ENCODE measurements at places on chromosomes 5 and 9.
A peak's percentile ranks its signal among the peaks of the same experiment; 100 is the strongest.

DNA sequence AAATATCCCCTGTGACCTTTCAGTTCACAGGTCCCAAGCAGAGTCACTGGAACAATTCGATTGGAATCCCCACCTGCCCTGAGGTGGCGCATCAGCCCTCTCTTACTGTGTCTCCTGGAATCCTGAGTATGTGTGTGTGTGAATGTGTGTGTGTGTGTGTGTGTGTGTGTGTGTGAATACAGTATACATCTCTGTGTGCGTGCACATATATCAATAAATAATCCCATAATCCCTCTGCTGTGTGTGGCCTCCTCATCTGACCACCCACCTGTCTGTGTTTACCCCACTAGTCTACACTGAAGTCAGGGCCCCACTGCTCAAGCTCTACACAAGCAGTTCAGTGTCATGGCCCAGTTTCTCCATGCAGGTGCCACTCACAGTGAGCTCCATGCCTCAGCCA, 187.4 kb downstream of the ERCC6L2 start:
- no peak for DNase-seq

GRCh38 chr5:3818624-3819023, 223.0 kb downstream of the IRX1 start:
- no peak for DNase-seq

GRCh38 chr9:84759300-84759750, 89.8 kb downstream of the NTRK2 start:
- no peak for DNase-seq

DNA sequence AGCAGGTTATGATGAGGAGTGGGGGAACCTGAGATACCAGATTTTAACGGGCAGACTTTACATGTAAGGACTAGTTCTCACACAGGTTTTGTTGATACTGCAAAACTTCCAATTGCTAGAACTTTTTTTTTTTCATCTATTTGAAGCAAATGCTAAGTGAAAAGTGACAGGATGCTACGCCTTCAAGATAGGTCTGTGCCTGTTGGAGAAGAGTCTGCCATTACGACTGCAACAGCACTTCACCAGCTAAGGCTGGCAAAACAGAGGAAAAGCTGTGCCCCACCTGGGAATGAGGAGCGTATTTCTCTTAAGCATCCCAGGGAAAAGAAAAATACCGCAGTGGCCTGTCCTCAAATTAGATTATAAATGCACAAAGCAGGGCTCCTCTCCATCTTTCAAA, 102.0 kb upstream of the CDH6 start:
- DNase-seq: no peak

GRCh38 chr5:66498791-66499207, 97.4 kb upstream of the MAST4 start:
- no peak for DNase-seq

DNA sequence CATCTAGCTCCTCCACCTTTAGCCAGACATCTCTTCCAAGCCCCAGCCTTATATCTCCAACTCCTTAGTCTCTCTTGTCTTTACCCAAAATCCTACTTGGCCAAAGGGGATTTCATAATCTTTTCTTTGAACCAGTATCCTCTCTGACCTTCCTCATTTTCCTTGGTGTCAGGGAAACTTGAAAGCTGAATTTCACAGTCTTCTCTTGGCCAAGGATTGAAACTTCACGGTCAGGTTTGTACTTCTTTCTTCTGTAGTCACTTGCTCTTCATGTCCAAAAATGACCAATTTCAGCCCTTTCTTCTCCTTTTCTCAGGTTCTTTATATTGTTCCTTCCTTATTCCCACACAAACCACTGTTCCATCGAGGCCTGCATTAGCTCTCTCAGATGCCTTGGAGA, 473.7 kb upstream of the KLF4 start:
- no peak for DNase-seq

GRCh38 chr5:83434946-83435345, 36.6 kb upstream of the VCAN start:
- DNase-seq: no peak

GRCh38 chr9:129080298-129080600, 662 bp upstream of the DOLPP1 start:
- DNase-seq: no peak

- DNase-seq: no peak
These were observed 14.3 kb downstream of the ARHGAP26 start for GRCh38 chr5:142784401-142784955.

- no peak for DNase-seq
These were observed 128.8 kb upstream of the FBXL7 start for GRCh38 chr5:15371184-15371583.

- DNase-seq: no peak
These were observed 35.8 kb downstream of the NRG2 start for GRCh38 chr5:140007311-140007710.

- DNase-seq: no peak
These were observed 1083.7 kb upstream of the DMAC1 start for GRCh38 chr9:8883321-8883720.

DNA sequence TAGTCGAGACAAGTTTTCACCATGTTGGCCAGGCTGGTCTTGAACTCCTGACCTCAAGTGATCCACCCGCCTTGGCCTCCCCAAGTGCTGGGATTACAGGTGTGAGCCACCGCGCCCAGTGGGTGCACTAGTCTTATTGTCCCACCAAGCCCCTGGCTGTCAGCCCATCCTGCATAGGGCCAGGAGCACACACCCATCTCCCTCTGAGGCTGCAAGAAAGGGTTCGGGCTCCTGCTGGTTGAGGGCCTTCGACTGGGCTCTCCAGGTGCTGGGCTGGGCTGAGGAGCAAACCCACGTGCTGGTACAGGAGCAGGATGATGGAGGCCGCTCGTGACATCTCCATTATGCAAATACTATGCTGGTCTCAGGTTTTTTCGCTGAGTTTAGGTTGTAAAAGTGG, 25.1 kb upstream of the RNF130 start:
- DNase-seq: no peak

GRCh38 chr5:85602843-85603242, 1014.9 kb upstream of the COX7C start:
- DNase-seq: no peak

GRCh38 chr9:112848316-112849151, 42.1 kb downstream of the SLC46A2 start:
- no peak for DNase-seq

GRCh38 chr9:13281356-13282016, 2.0 kb upstream of the MPDZ start:
- DNase-seq: no peak

DNA sequence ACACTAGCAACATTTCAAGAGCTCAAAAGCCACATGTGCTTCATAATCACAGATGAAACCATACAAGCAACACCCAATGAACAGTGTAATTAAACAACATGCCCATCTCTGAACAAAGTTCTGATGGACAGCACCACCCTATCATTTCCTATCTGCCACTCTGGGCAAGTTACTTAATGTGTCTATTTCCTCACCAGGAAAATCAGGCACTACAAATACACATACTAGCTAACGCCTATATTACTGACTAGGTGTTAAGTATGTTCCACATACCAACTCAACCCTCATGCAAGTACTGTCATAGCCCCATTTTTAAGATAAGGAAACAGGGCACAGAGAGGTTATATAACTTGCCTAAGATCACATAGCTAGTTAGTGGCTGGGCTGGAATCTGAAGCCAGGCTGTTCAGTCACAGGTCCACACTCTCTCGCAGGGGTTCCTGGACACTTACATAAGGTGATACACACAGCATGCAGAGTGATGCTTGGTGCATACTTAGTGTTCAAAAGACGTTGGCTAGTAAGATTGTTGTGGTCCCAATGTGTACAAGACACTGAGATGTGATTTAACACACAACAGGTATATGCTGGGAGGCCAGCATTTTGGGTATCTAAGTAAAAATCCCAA, 24.2 kb downstream of the CORO2A start:
- DNase-seq: no peak

- DNase-seq: no peak
These were observed 77.4 kb downstream of the PHF2 start for GRCh38 chr9:93653760-93654159.

DNA sequence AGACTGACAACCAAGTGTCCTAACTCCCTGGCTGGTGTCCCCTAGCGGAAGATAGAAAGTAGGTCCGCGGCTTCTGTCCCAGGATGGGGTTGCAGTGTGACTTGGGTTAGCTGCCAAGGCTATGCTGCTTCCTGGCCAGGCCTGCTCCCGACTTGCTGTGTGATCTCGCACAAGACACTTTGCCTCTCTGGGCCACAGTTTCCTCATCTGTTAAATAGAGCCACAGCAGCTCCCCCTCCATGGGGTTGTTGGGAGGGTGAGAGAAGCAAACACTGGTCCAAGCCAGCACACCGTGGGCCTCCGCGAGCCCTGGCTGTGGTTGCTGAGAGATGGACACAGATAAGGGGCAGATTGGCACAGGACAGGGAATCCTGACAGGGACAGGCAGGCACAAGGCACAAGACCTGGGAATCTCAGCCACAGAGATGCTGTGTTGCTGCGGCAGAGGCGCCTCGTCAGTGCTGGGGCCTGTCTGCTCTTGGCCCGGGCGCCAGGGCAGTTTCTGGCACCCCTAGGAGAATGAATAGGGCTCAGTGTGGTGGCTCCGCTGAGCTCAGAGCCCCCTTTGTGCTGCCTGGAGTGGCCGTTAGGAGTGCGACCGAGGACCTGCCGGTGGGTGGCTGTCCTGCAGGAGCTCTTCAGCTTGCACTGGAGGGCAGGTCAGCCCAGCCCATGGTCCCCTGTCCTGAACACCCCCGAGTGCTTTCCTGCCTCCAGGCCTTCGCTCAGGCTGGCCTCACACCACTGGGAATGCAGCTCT, 1.8 kb upstream of the SH2D3C start:
- peak; percentile 62 for DNase-seq

GRCh38 chr9:71783120-71783523, 14.8 kb upstream of the CEMIP2 start:
- DNase-seq: no peak

DNA sequence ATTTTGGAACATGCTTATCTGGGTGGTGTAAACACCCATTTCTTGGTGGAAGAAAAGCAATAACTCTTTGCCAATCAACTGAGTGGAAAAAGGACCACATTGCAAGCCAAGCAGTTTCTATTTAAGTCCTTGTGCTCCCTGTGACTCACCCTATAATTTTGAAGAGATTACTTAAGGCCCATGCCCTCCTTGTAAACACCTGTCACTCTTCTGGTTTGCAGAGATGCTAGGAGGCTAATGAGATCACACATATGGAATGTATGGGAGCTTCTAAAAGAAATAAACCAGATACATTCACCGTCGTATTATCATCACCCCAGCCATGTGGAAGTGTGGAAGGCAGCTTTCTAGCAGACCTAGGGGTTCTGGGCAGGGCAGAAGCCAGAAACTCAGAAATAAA, 337.1 kb downstream of the GADD45G start:
- DNase-seq: no peak

DNA sequence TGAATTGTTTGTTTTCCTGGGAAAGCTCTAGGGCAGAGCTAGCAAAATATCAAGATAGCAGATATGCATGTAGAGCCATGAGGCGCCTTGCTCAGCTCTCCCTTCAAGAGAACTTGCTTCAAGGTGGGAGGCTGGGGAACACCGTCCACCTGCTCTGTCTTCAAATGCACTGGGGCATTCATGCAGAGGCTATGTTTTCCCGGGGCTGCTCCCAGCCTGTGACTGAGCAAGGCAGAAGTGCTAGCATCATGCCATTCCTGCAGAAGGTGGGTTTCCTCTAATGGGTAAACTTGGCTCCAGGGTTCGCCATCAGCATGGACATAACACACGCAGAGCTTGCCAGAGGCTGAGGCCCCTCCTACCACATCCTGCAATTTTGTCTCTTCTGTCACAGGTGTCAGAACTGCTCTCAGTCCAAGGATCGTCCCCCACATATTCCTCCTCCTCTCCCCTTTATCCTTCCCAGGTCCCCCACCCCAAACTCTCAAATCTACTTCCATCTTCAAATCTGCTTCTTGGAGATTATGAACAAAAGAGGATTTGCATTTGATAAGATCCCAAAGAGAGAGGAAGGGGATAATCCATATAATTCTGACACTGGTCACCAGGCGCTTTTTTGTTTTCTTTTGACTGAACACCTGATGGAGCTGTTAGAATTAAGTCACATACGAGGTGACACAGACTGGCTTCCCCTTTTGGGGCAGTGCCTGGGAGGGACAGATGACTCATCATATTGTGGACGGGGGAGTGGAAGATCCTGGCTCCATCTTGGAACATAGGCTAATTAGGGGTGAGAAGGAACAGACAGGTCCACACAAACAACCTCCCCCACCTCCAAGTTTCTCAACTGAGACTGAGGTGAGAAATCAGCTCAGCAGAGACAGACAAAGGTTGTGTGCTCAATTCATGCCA, 85.0 kb upstream of the TAF11L2 start:
- DNase-seq: no peak

DNA sequence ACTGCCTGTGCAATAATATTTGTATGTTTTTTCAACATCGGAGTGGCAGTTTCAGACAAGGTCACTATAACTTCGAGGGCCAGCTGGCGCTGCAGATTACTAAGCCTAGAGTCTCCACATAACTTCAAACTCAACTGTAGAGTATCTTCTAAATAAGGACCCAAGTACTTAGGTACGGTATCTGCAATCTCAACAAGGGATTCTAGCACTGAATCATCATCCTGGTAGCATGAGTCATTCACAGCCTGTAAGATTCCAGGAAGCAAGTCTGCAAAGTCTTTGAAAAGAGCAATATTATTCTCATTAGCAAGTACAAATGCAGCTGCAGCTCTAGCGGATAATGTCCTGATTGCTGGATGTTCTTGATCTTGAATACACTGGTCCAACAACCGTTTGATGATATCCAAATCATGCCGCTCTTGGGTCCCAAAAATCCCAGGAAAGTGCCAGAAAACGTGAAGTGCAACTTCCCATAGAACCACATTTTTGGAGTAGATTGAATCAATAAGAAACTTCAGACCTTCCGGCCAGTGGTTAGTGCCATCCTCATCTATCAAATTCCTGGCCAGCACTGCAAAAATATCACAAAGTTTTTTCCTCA, 654 bp downstream of the RANBP6 start:
- DNase-seq: no peak

DNA sequence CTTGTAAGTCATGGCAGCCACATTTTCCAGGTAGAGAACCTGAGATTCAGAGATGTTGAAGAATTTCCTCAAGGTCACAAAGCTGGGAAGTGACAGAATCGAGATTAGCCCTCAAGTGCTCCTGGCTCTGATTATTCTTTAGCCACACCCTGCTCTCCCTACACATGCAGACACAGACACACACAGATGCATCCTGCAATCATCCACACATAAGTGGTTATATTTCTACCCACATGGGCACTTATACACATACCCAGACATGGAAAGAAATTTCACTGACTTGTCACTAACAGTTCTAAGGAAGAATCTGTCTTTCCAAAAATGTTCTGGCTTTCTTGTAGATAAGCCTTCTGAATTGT, 32.2 kb upstream of the GALNT10 start:
- no peak for DNase-seq

Data from head of caudate nucleus (tissue), 42 donors.